ENCODE measurements at places on chromosomes 6 and 20.

GRCh38 chr6:129481706-129482105 is 228.3 kb downstream of the ARHGAP18 start:
- DNase-seq = no peak

- no peak for DNase-seq
Measured at GRCh38 chr20:42083280-42083679, 465.1 kb upstream of the CHD6 start.

DNA sequence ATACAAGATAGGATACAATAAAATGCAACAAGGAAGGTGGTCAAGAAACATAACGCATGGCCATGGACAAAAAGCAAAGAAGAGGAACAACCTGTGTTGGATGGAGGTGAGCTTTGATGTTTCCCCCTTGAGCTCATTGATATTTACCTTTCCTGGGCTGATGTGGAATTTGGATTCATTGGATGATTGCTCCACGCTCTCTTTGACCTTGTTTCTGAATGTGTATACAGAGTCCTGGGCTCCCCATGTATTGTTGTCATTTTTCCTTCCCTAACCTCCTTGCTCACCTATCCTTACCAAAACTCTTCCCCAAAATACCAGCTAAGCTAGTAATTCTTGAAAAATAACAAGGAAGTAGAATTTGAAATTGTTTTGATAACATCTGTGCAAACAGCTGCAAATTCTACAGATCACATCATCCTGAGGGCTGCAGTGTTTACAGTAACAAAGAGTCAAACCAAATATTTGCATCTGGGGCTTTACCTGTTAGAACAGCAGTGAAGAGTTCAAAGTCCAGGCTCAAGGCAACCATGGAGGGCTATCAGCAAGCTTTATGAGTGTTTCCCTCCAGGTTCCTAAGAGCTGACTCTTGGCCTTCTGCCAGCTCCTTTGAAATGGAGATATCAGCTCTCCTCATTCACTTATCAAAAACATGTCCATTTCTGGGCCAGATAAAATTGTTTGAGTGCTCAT is 214.3 kb upstream of the MARCKS start:
- DNase-seq = peak; percentile 96

- no peak for DNase-seq
Measured at GRCh38 chr6:138869398-138869797, 73.5 kb downstream of the ECT2L start.

- no peak for DNase-seq
Measured at GRCh38 chr6:154632119-154632518, 101.1 kb upstream of the SCAF8 start.

DNA sequence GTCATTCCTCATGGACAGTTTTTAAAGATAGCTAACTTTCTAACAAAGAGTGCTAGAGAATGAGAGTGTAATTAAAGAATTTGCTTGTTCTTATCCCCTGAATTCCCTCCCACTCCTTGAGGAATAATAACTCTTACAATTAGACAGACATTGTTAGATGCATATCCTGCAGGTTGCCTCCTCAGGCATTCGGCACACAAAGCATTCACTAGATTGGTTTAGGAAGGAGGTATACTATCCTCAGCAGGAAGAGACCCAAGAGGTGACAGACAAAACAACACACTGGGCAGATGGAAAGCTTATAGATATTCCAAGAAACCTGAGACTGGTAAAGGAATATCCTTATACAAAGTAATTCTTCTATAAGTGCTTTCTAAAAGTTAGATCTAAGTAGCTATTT is 109.1 kb upstream of the FAM184A start:
- DNase-seq = no peak

DNA sequence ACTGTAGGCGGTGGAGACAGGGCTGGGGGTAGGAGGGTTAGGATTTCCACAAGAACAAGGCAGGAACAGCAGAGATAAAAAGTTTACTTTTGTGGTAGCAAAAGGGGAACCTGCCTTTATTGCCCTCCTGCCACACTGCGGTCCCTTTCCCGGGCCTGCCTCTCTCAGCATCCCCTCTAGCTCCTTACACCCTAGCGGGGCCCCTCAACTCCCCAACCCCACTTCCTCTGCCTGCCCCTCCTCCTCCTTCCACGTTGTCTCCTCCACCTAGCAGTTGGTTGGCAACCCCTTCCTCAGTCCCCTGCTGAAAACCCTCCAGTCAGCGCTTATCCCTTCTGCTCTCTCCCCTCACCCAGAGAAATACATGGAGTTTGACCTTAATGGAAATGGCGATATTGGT is 714 bp downstream of the AIF1 start:
- DNase-seq = no peak

GRCh38 chr6:2768696-2769095 is 3.5 kb downstream of the WRNIP1 start:
- DNase-seq = no peak

DNA sequence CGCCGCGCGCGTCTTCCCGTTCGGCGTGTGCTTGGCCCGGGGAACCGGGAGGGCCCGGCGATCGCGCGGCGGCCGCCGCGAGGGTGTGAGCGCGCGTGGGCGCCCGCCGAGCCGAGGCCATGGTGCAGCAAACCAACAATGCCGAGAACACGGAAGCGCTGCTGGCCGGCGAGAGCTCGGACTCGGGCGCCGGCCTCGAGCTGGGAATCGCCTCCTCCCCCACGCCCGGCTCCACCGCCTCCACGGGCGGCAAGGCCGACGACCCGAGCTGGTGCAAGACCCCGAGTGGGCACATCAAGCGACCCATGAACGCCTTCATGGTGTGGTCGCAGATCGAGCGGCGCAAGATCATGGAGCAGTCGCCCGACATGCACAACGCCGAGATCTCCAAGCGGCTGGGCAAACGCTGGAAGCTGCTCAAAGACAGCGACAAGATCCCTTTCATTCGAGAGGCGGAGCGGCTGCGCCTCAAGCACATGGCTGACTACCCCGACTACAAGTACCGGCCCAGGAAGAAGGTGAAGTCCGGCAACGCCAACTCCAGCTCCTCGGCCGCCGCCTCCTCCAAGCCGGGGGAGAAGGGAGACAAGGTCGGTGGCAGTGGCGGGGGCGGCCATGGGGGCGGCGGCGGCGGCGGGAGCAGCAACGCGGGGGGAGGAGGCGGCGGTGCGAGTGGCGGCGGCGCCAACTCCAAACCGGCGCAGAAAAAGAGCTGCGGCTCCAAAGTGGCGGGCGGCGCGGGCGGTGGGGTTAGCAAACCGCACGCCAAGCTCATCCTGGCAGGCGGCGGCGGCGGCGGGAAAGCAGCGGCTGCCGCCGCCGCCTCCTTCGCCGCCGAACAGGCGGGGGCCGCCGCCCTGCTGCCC is 1.1 kb downstream of the SOX4 start:
- peak; percentile 35 for DNase-seq

DNA sequence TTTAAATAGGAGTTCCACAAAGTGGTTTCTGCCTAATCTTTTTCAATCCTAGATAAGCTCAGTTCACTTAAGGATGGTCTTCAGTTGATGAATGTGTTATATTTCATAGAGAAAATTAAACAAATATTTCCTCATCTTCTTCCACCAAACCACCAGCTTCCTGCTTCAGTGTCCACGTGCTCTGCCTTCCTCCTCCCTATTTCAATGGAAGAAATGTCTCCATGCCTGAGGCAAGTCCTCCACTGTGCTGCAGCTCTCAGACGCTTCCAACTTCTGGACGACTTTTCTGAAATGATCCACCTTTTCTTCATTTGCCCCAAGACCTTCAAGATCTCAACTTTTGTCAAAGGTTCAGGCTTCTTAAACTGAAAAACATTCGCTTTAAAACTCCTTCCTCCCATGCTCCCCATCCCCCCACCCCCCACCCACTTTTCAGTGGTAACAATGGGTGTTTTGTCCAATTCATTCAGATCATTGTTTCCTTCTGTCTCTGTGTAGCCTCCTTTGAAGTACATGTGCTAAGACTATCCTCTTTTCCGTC is 25.3 kb upstream of the FABP7 start:
- DNase-seq = no peak

GRCh38 chr6:44229376-44230033 is 6.1 kb downstream of the SLC29A1 start:
- DNase-seq = no peak

DNA sequence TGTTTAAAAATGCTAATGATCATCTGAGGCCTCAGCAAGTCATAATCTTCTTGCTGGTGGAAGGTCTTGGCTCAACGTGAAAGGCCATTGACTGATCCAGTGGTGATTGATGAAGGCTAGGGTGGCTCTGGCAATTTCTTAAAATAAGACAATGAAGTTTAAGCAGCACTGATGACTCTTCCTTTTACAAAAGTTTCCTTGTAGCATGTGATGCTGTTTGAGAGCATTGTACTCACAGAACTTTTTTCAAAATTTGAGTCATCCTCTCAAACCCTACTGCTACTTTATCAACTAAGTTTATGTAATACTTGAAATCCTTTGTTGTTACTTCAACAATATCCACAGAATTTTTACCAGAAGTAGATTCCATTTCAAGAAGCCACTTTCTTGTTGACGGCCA is 382.3 kb downstream of the ESR1 start:
- DNase-seq = no peak

GRCh38 chr20:52305858-52306257 is 114.3 kb upstream of the ZFP64 start:
- no peak for DNase-seq

- DNase-seq = no peak
Measured at GRCh38 chr6:135022050-135022697, 32.4 kb downstream of the HBS1L start.

GRCh38 chr20:51365670-51366069 is 176.8 kb downstream of the NFATC2 start:
- no peak for DNase-seq

GRCh38 chr6:13985663-13986325 is 61.0 kb downstream of the RNF182 start:
- DNase-seq = no peak

DNA sequence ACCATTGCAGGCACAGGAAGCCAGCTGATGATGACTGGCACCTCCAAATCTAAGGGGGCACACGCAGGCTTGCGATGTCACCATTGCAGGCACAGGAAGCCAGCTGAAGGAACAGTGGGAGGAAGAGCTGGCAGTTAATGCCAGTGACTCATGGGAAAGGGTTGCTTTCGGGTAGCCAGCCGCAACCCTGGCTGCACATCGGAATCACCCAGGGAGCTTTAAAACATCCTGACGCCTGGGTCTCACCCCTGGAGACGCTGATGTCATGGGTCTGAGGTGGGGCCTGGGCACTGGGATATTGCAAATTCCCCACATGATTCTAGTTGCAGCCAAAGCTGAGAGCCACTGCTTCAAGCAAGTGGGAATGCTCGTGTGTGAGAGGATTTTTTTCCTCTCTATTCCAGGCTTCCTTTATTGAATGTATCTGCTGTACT is 16.1 kb upstream of the CCN6 start:
- no peak for DNase-seq

- DNase-seq = no peak
Measured at GRCh38 chr6:154111025-154111424, 72.0 kb downstream of the OPRM1 start.

DNA sequence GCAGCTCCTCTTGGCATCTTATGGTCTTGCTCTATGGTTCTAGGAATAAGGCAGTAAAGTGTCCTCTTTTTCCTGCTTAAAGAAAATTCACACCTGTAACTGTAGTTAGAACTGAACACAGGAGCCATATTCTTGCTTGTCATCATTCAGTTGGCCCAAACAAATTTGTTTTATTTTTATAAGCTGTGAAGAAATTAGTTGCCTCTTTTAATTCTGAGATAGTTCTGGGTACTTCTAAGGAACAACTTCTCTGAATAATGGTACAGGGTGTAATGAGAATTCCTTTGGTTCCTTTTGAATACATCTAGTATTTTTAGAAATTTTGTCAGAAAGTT is 1.4 kb downstream of the MAP3K4 start:
- DNase-seq = no peak

- DNase-seq = no peak
Measured at GRCh38 chr20:46954490-46955038, 59.9 kb downstream of the EYA2 start.

- DNase-seq = no peak
Measured at GRCh38 chr6:1524040-1524480, 85.7 kb upstream of the FOXC1 start.

DNA sequence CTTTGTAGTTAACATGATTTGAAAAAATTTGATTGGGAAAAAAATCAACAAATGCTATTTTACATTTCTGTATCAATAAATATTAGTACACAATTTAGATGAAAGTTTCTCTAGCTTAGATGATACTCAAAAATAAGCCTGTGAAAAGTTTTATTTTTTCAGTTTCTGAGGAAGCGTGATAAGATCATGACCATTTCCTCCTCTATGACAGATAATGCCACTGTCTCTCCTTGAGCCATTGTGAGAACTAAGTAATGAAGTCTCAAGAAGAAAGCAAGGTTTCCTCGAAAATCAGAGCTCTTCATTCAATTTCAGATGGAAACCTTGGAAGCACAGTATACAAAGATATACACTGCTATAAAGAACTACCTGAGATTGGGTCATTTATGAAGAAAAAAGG is 395.0 kb downstream of the HDGFL1 start:
- no peak for DNase-seq

- no peak for DNase-seq
Measured at GRCh38 chr6:122363769-122364483, 35.5 kb upstream of the HSF2 start.

DNA sequence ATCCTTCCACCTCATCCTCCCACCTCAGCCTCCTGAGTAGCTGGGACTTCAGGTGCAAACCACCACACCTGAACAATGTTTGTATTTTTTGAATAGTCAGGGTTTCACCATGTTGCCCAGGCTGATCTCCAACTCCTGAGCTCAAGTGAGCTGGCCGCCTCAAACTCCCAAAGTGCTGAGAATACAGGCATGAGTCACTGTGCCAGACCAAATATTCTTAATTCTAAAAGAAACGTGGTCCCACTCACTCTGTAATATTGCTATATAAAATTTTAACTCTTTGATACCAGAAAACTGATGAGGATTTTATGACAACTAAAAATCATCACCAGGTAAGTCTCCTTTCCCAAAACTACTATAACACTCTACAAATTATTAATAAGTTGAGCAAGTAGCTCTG is 716.8 kb upstream of the GJE1 start:
- no peak for DNase-seq

- no peak for DNase-seq
Measured at GRCh38 chr6:125792172-125792571, 1.4 kb downstream of the NCOA7 start.

GRCh38 chr6:31572041-31572911 is at the start of gene LTA:
Gene LTA, plus strand, starts transcription at chr6:31572289. Its CDS starts 454 bp downstream, at chr6:31572743.
- no peak for DNase-seq

- DNase-seq = no peak
Measured at GRCh38 chr6:92822222-92822621, 597.1 kb downstream of the EPHA7 start.

GRCh38 chr6:123529843-123530242 is 106.9 kb downstream of the TRDN start:
- no peak for DNase-seq

- no peak for DNase-seq
Measured at GRCh38 chr6:75931011-75931680, 141.3 kb downstream of the IMPG1 start.

GRCh38 chr6:16386057-16386456 is 147.7 kb downstream of the GMPR start:
- DNase-seq = no peak

- DNase-seq = peak; percentile 42
Measured at GRCh38 chr6:150894935-150895552, 29.5 kb downstream of the MTHFD1L start.

- no peak for DNase-seq
Measured at GRCh38 chr6:130313206-130313605, 52.6 kb upstream of the TMEM200A start.
